ENCODE measurements at places on chromosomes 16 and 17.

GRCh38 chr16:86052115-86052670 is 153.2 kb downstream of the IRF8 start:
- no peak for DNase-seq

DNA sequence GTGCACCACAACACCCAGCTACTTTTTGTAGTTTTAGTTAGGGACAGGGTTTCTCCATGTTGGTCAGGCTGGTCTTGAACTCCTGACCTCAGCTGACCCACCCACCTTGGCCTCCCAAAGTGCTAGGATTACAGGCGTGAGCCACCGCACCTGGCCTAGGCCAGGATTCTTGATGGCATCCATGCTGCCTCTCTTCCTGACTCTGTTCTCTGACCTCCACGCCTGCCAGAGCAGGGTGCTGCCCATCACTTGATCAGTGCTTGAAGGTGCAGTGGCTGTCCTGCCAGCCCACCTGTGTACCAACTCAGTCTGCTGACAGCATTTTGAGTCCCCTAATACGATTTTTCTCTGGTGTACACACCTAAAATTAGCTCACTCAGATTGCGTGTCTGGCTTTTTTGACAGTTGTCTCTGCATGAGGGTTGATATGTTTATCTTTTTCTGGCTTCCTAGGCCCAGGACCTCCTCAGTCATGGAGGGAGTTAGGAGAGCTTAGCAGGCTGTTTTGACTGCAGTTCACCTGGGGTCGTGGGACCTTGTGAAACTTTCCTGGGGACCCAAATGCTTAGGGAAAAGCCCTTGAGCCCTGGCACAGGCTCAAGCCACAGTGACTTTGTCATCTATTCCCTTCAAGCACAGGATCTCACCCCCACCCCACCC is 5.9 kb downstream of the HAS3 start:
- DNase-seq, result no peak

GRCh38 chr16:11689031-11689840 is 21.0 kb downstream of the SNN start:
- no peak for DNase-seq

DNA sequence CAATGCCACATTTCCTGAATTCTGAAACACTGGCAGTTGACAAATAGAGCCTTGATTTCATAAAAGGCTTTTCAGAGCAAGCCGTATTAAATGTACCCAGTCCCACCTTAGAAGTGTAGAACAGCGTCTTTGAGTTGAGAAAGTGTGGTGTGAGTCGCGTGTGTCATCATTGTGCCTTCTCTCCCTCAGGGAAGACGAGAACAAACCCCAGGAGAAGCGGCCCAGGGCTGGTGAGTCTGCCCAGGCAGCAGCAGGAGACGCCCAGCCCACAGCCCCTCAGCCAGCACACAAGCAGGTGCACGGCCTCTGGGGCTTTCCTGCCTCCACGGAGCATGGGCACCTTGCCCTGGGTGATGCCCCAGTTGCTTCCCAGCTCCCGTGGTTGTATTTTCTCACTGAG is 34.0 kb downstream of the CIBAR2 start:
- DNase-seq, result no peak

GRCh38 chr16:77610496-77610895 is 111.8 kb upstream of the NUDT7 start:
- DNase-seq, result no peak

DNA sequence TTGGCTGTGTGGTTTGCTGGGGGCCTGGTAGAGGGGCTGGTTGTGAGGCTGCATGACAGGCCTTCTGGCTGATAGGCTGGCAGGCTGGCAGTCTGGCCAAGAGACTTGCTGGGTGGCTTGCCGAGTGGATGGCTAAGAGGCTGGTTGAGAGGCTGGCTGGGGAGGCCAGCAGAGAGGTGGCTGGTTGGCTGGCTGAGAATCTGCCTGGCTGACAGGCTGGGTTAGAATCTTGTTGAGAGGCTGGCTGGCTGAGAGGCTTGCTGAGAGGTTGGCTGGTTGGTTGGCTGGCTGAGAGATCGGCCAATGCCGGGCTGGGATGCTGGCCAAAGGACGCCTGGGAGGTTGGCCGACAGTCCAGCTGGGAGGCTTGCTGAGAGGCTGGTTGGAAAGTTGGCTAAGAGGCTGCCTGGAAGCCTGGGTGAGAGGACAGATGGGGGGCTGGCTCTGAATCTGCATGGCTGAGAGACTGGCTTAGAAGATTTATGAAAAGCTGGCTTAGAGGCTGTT is 35.9 kb upstream of the ACSM2B start:
- DNase-seq, result no peak

DNA sequence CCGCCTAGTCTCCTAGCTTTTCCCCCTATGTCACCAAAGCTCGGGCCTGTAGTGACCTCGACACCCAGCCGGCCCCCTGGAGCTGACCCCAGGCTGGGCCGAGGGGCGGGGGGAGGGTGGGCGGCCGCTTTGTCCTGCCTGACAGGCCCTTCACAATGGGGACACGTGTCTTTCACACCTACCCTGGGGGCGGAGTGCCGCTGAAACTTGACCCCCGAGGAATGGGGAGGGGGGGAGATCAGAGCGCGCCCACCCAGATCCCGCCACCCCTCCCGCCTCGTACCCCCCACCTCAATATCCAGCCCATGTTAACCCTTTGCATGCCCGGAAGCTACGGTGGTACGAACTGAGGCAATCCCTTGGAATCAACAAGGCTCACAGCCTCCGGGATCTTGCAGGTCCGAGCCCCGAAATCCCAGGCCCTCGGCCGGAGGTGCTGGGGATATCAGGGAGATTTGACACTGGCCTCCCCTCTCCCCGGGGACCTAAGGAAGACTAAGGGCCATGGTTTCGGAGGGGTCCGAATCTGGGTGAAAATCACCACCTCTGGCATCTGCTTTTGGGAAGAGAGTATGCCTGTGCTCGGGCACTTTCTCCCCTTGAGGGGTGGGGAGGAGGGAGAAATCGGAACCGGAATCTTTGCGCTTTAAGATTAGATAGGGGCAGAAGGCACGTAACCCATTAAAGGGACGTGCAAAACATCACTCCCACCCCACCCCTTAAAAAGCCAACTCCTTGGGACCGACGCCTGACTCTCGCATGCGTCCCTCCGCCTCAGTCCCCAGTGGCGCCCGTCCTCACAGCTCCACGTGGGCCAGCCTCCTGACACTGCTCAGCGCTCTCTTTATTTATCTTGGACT is 2.6 kb downstream of the NOG start:
- no peak for DNase-seq

GRCh38 chr17:63966646-63967264 is 6.0 kb downstream of the SCN4A start:
- DNase-seq, result no peak

- no peak for DNase-seq
These were observed 80.9 kb upstream of the C17orf78 start for GRCh38 chr17:37294888-37295287.

DNA sequence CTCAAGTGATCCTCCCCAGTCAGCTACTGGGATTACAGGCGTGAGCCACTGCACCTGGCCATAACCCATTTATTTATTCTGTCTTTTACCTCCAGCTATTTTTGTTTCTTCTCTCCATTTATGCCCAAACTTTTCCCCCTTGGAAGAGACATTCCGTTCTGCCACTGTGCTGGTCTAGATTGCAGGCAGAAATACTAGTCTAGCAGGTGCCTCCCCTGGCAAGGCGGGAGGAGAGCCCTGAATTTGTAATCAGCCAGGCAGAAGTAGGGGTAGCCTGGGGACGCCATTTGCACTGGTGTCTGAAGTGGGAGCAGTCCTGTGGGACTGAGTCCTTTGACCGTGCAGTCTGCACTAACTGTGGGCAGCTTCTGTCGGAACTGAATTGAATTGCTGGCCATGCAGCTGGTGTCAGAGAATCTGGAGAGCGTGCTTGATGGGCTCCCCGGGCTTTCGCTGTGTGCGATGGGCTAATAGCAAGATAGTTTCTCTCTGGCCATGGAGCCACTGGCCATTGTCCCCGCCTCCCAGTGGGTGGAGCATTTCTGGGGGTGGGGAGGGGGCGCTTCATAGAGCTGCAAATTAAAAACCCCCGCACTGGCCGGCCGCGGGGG is 31.5 kb upstream of the LITAF start:
- no peak for DNase-seq

- DNase-seq, result no peak
These were observed 214.9 kb upstream of the MON1B start for GRCh38 chr16:76976101-76976500.

DNA sequence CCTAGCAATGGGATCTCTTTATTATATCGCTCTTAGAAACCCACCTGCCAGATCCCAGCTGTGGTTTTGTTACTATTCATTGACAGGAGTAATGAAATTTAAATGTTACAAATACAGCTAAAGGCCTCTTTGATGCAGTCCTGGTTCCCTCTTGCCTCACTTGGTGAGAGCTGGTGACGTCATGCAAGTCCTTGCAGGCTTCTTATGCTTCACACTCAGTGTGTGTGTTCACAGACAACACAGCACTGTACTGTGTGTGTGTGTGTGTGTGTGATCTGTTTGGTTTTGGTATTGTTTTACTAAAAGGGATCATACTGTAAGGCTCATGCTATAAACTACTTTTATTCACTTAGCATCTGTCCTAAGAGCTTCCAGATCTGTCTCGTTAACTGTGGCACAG is 75.0 kb downstream of the USP22 start:
- DNase-seq, result no peak

DNA sequence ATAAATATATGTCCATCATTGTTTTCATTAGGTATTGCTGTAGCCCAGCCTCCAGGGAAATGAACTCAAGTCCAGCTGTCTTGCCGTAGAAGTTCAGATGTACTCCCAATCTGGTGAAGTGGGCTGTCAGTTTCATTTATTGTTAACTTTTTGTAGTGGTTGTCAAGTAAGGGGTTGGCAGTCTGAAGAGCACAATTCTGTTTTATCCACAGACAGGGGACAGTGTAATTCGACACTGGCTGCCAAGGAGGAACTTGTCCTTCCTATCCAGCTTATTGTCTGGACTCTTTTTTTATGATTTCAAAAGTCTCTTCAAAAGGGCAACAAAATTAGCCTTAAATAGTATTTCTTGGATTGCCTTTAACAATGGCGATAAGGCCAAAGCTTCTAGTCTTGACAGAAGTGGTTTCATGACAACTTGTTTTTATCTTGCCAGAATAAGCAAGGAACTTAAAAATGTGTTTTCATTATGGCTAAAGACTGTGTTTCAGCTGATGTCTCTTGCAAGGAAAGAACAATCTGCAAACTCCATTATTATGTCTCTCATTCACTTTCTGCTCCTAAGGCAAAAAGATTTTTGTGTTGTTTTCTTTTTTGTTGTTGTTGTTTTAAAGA is 73.9 kb upstream of the TANC2 start:
- no peak for DNase-seq

DNA sequence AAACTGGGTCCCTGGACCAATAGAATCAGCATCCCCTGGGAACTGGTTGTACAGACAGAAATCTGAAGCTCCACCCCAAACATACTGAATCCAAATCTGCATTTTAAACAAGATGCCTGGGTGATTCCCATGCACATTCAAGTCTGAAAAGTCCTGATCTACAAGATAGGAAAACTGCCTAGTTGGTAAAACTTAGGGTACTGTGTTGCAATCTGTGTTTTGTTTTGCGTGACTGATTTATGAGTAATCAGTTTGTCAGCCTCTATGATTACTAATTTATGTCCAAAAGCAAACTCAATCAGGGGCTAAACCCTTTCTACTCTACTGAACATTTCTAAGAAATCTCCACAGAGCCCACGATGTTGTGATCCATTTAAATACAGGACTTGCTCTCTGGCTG is 103.8 kb downstream of the YPEL2 start:
- no peak for DNase-seq

All from GOT3 (cell line).